ENCODE measurements at places on chromosomes 12 and 14.

DNA sequence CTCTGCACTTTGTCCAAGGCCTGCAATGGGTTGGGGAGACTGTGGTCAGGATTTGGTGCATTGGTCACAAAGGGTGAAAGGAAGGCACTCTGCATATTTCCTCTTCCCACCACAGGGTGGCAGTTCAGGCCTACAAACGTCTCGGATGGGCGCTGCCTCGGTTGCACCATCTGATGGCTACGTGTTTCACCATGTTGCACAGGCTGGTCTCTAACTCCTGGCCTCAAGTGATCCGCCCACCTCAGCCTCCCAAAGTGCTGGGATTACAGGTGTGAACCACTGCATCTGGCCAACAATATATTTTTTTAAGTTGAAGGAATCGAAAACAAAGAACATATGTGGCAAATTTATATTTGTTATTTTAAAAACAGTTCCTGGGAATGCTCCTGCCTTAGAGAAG is 35.1 kb downstream of the TMBIM6 start:
- DNase-seq = peak; percentile 77

- no peak for DNase-seq
Observed at GRCh38 chr12:58288190-58288589, 346.8 kb downstream of the ATP23 start.

GRCh38 chr14:39366460-39367386 is 65.5 kb downstream of the FBXO33 start:
- no peak for DNase-seq

DNA sequence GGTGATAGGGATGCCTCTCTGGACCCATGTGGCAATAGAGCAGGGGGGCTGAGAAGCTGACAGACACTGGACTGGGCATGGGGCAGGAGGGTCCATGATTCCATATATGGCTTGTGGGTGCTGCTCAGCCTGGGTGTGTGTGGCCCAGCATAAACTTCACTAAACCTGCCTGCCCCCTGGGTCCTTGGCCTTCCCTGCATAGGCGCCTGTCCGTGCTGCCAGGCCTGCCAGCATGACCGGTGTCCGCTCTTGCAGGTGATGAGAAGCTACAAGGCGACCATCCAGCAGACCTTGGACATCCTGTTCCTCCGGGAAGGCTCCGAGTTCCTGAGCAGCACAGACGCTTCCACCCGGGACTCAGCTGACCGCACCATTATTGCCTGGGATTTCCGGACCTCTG is 61.6 kb downstream of the BEGAIN start:
- no peak for DNase-seq

- DNase-seq = no peak
Observed at GRCh38 chr14:95253039-95253630, 66.6 kb downstream of the CLMN start.

GRCh38 chr14:67559639-67560038 is 26.5 kb downstream of the PLEKHH1 start:
- no peak for DNase-seq

DNA sequence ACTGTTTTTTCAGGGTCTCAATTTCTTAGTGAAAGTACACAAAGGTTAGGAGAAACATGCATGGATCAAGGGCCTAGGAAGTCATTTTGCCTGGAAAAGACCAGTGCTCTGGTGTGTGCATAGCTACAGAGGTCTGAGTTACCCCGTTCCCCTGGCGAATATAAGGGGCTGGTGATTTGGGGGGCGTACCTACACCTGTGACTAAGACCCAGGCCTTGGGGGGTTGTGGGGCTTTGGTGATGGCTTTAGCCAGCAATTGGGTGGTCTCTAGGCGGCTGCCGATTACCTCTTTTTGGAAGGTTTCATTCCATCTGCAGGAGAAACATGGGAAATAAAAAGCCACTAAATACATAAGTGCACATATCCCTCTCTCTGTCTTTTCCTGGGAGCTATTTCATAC is 1.1 kb downstream of the SDR39U1 start:
- no peak for DNase-seq

DNA sequence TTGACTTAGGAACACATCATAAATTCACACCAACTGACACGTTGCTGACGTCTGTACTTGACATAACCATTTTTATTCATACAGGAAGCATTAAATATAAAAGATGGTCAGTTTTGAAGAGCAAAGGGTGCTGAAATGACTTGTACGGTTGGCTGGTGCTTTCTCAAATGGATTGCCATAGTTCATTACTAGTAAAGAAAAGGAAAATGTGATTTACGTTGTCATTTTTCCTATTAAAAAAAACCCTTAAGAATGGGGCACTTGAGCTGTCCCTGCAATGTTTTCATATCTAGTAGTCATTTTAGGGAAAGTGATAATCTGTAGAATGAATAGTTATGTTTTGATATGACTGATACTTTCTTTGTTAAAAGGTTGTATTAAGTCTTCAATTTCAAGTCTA is 22.5 kb upstream of the MANSC4 start:
- DNase-seq = no peak

DNA sequence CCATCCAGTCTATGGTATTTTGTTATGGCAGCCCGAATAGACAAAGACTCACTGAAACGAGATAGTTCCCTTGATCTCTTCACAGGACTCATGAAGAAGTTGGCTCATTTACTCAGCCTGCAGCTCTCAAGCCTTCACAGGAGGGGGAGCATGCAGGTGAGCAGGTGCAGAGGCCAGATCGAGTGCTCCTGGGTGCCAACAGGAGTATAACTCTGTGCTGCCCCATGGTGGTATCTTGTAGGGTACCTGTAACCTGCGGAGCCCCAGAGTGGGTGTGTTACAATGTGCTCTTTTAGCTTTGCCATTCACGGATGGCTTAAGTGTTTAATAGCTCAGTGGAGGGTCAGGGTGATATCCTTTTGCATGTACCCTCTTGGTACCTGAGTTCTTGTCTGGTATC is 159.5 kb downstream of the METTL25 start:
- no peak for DNase-seq

GRCh38 chr12:93144109-93144508 is 215.0 kb upstream of the EEA1 start:
- peak; percentile 79 for DNase-seq

- no peak for DNase-seq
Observed at GRCh38 chr12:132323171-132324010, 6.0 kb downstream of the GALNT9 start.

- peak; percentile 42 for DNase-seq
Observed at GRCh38 chr14:80956922-80957321, 1.5 kb downstream of the TSHR start.

- DNase-seq = no peak
Observed at GRCh38 chr12:21815306-21816062, 41.0 kb upstream of the KCNJ8 start.

- no peak for DNase-seq
Observed at GRCh38 chr12:25653487-25654175, 100.5 kb upstream of the LMNTD1 start.

DNA sequence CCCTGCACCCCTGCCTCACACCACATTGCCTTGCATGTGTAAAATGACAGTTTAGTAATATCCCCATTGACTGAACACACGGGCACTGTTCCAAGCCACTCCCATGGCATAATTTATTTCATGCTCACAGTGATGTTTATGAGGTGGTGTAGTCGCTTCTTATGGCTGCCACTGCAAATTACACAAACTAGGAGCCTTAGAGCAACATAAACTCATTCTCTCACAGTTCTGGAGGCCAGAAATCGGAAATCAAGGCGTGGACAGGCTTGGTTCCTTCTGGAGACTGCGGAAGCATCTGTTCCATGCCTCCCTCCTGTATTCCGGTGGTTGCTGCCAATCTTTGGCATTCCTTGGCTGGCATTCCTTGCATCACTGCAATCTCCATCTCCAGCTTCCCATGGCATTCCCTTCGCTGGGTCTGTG is 97.3 kb downstream of the RIN3 start:
- no peak for DNase-seq

GRCh38 chr14:102516531-102517391 is 7.2 kb upstream of the ANKRD9 start:
- DNase-seq = peak; percentile 47

DNA sequence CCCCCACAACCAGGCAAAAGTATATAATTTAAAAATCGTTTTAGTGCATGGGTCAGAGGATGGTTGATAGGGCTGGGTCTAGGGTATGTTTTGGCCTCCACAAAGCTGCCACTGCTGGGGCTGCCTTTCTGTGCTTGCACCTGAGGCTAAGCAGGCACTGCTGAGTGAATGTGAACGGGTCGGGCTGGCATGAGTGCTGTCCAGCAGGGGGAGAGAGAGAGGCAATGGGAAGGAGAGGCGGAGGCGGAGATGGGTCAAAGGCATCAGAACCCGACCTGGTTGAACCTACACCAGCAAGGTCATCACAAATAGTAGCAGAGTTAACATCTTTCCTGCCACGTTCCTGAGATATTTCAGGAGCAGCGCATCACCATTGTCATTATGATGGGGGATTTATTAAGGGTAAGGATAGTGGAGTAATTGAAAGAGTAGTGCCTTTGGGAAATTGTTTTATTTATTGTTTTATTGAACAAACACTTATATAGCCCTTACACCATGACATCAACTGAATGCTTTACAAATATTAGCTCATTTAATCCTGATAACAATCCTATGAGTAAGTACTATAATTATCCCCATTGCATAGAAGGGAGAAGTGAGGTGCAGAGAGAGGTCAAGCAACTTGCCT is 5.8 kb upstream of the NRXN3 start:
- DNase-seq = peak; percentile 34

- peak; percentile 5 for DNase-seq
Observed at GRCh38 chr12:80443974-80444666, at the start of gene PTPRQ. PTPRQ (plus strand) TSS chr12:80444235; CDS start chr12:80444346, 111 bp downstream.

DNA sequence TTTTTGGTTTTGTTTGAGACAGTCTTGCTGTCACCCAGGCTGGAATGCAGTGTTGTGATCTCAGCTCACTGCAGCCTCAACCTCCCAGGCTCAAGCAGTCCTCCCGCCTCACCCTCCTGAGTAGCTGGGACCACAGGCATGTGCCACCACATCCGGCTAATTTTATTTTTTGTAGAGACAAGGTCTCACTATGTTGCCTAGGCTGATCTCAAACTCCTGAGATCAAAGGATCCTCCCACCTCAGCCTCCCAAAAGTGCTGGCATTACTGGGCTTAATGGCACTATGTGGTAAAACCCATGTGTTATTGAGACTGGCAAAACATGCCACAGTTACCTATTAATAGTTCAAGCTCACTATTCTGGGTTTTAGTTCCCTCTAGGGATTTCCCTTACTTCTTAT is 51.2 kb upstream of the KCNH3 start:
- DNase-seq = no peak
